Activated CD4-positive, alpha-beta T cell treated with anti-CD3 and anti-CD28 coated beads for 1 hour (primary cell): ENCODE measurements at places on chromosomes 13 and 19.

DNA sequence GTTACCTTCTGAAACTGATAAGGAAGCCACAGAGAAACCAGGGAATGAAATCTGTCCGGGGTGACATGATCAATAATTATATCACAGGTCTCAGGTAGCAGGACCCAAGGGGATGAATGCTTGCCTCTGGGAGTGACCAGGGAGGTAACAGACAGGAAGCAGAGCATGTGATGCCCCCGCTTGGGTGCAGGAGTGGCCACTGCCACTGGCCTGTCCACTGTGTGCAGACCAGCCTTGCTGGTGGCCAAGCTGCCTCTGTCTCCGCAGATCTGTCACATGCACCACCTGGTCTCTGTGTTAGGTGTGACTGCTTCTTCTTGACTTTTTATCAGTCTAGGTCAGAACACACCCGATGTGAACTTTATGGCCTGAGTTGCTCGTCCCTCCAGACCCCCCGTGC lies 71.8 kb downstream of the PEPD start:
- no peak for DNase-seq

DNA sequence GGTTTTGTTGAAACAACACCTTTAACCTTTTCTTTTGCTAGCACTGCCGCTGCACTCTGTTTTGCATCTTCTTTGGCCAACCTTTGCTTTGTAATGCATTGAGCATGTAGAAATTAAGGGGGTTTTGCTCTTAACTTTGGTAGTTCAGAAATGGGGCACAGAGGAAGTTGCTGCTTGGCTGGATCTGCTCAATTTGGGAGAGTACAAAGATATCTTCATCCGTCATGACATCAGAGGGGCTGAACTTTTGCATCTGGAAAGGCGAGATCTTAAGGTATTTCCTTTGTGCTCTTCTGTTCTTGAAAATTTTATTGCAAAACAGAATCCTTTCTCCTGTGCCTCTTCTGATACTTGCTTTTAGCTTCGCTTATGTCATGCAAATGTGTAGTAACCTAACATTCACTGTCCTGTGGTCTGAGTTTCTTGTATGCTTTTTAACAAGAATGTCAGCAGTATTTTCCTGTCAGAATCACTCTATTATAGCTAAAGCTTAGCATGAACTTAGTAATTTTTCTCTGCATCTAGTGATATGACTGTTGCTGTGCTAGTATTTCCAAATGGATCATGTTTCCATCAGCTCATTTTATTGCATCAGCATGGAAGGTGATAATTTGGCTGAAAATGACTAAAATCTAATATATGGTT lies 50.7 kb upstream of the AKAP11 start:
- no peak for DNase-seq

GRCh38 chr13:23418776-23419683 lies 14.5 kb downstream of the SACS start:
- no peak for DNase-seq

- DNase-seq = no peak
Measured at GRCh38 chr19:15154002-15154612, 46.7 kb downstream of the NOTCH3 start.

DNA sequence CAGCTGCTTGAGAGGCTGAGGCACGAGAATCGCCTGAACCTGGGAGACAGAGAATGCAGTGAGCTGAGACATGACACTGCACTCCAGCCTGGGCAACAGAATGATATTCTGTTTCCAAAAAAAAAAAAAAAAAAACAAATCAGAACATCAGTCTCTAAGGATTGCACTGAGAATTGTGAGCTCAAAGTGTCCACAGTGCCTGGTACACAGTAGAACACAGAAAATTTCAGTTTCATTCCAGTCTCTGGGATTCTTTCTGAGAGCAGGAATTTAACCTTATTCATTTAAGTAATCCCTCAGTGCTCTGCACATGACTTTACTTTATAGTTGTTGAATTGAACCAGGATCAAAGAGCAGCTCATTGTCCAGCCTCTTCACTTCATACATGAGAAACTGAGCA lies 25.9 kb upstream of the GATAD2A start:
- DNase-seq = no peak

DNA sequence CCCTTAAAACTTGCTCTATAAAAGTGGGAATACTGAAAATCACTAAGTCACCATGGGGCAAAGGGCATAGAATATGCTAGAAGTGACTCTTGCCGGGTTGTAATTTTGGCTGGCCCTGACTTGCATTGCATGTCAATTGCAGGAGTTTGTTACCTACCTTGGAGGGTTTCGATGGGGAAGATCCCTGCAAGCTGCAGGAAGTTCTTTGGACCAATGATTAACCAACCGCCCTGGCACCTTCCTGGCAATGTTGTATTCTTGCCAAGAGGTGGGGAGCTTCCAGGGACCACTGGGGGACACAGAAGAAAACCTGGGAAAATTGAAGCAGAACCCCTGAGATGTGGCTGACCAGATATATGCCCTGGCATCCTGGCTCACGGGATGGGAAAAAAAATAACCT lies 235.8 kb downstream of the B3GLCT start:
- no peak for DNase-seq
